Fibroblast of pulmonary artery (primary cell): ENCODE measurements at places on chromosomes 13 and 19.

GRCh38 chr19:39385629-39386411, 5.1 kb downstream of the PAF1 start:
- no peak for DNase-seq

GRCh38 chr13:45748941-45749759, 47.0 kb downstream of the CBY2 start:
- DNase-seq = no peak

DNA sequence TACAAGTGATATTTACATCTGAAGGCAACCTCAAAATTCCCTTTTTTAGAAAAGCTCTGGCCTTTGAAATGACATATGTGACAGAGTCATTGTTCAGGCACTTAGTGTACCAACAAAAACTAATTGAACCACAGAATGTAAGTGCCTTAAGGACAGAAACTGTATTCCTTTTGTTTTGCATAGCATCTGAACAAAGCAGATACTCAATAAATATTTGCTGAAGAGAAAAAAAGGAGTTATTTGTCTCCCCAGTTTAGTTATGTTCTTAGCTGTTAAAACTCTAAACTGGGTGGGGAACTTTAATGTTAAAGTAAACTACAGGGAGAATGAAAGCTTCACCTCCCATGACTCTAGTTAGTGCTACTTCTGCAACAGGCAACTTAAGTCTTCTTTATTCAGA, 56.8 kb upstream of the KLF5 start:
- DNase-seq = no peak

DNA sequence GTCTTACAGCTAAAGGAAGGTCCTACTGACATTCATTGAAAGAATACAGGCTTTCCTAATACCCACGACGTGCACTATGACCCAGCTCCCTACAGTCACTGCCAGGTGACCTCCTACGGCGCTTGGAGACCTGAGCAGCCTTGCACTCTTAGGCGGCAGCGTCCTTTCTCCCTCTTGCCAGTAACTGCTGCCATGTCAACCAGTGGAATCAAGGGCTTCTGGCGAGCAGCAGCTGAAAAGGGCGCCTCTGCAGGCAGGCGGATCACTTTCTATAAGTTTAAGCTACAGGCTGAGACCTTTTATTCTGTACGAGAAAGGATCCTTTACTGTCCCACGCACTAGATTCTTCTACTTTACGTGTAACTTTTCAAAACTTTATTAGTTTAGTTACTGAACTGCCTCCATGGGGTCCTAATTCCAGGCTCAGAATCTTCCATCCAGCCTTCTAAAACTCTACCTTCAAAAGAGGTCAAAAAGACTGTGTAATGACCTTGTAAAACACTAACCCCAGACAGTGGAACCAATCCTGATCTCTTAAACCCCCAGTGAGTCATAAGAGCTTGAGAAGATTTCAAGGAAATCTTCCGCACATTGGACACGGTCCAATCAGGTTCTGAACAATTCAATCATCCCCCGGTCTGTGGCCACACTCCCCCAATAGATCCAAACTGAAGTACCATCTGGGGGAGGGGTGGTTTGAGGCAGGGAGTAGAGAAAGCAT, 1.9 kb downstream of the KCTD12 start:
- DNase-seq = peak; percentile 70

DNA sequence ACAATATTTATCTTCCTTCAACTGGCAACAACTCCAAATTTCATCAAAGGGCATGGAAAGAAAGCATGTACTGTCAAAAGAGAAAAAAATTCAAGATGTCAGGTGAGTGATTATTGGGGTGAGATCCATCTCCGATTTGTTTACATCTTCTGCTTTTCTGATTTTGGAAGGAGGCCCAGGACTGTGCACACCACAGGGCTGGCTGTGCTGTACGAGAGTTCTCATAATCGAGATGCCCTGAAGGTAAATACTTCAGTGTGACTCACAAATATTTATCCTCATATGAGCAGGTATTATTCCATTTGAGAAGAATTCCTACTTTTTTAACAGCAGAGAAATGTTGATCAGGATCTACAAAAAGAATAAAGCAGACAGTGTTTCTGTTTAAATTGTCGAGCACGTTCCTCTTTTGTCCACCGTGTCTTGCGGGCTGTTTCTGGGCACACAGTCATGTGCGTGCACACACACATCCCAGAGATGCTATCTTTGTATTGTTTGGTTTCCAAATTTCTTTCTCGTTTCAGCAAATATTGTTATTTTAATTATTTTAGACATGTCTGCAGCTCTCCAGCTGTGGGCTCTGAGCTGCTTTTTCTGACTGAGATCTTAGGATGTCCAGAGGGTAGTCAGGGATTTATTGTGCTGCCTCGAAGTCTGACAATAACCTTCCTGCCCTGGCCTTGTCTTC, 103.8 kb downstream of the KL start:
- DNase-seq = no peak

- peak; percentile 80 for DNase-seq
These were observed 93.4 kb downstream of the KCTD12 start for GRCh38 chr13:76792731-76793347.

- no peak for DNase-seq
These were observed 69.1 kb downstream of the SIAH3 start for GRCh38 chr13:45782327-45783045.

GRCh38 chr19:11337080-11337479, 2.4 kb downstream of the RAB3D start:
- no peak for DNase-seq

GRCh38 chr19:34501339-34502320, 20.1 kb downstream of the WTIP start:
- peak; percentile 92 for DNase-seq

- peak; percentile 39 for DNase-seq
These were observed 49.2 kb downstream of the GADD45B start for GRCh38 chr19:2524840-2525723.

DNA sequence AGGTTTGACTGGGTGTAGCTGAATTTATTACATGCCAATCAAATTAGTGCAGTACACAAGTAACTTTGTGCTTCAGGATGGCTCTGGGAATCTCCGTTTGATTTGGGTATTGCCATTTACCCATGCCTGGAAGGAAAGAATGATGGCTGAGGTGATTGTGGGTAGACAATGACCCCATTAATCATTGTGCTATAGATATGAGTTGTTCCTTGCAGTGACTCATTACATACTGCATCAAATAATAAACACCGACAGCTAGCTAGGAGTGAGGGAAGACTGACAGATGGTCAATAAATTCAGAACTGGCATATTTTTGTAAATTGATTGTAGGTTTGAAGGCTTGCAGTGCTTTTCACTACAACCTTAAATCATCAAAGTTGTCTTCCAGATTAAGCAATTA, 1069.5 kb downstream of the DIAPH3 start:
- DNase-seq = peak; percentile 3

GRCh38 chr19:13189600-13189999, 39.4 kb downstream of the IER2 start:
- no peak for DNase-seq

GRCh38 chr19:23665651-23666410, 21.2 kb downstream of the ZNF675 start:
- DNase-seq = no peak

- DNase-seq = no peak
These were observed 12.3 kb downstream of the KCNN4 start for GRCh38 chr19:43768273-43769050.

DNA sequence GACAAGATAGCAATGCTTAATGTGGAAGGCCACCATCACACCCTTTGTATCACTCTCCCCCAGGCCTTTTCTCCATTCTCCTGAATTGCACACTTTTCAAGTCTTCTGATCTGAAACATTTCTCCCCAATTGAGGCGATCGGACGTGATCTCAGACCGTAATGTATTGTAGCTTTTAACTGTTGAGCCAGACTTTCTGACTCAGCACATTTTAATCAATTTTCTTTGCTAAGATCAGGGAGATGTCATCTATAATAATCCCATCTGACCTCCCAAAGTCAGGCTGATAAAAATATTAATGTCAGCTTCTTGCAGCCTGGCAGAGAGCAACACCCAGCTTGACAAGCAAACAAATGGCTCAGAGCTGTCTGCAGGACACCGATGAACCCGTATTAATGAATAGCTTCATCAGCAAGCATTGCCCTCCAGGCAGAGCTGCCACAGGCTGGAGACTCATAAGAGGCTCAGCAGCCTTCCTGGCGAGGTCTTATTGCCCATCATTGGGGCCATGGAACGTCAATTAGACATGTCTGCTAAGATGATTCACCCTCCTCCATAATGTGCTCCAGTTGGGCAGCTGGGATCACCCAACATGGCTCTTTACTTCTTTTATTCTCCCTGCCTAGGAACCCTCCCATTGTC, 60.2 kb upstream of the UQCRFS1 start:
- no peak for DNase-seq

GRCh38 chr19:48053856-48054255, 10.0 kb upstream of the CABP5 start:
- DNase-seq = no peak

GRCh38 chr13:25421612-25422011, 49.8 kb downstream of the ATP8A2 start:
- no peak for DNase-seq

DNA sequence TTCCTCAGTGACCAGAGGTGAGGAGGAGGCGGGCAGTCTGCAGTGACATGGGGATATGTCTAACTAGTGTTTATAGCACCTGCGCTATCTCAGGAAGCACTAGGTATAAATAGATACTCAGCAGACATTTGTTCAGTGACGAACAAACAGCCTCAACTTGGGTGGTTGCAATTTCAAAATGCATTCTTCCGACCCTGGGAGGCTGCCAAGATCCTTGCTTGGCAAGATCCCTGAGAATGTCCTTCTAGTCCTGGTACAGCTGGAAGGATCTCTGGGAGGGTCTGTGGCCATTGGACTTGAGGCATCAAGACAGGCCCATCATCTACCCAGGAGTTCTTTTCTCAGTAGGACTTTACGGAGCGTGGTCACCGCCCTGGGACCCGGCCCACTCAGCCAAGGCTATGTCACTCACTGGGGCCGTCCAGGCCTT, 299.5 kb downstream of the ZNF536 start:
- peak; percentile 13 for DNase-seq

GRCh38 chr13:53301449-53301848, 272.8 kb downstream of the OLFM4 start:
- DNase-seq = no peak

DNA sequence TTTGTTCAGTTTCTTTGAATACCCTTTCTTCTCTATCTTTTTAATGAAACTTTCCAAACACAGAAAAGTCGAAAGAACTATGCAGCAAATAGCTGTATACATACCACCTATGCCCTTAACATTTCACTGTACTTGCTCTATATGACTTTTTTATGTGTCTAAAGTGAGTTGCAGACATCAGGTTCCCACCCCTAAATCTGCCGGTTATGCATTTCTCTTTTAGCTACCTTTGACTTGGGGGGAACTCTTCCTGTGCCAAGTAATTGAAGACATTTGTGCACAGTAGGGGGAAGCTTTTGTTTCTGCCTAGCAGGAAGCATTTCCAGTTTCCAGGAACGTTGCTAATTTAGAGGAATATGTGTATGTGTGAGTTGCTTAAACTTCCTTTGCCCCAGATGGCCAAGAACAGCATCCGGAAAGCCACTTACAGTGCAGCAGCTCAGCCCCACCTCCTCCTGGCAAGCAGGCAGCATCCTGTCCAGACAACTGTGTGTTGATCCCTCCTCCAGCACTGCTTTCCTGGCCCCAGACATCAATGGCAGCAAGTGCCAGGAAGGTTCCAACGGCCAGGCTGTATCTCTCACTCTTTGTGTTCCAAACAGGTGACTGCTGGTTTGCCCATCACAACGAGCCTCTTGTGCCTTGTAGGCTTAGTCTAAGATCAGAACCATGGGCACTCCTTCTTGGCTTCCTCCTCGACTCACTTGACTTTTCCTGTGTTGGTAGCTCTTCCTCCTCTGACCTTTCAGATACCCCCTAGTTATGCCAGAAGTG, 14.7 kb upstream of the GRAMD1A start:
- DNase-seq = peak; percentile 81

- no peak for DNase-seq
These were observed 15.0 kb downstream of the CLEC4M start for GRCh38 chr19:7778081-7778480.

- peak; percentile 33 for DNase-seq
These were observed 66.9 kb upstream of the DIAPH3 start for GRCh38 chr13:60230593-60230992.

GRCh38 chr19:7866399-7867091, 7.6 kb downstream of the PRR36 start:
- DNase-seq = no peak

DNA sequence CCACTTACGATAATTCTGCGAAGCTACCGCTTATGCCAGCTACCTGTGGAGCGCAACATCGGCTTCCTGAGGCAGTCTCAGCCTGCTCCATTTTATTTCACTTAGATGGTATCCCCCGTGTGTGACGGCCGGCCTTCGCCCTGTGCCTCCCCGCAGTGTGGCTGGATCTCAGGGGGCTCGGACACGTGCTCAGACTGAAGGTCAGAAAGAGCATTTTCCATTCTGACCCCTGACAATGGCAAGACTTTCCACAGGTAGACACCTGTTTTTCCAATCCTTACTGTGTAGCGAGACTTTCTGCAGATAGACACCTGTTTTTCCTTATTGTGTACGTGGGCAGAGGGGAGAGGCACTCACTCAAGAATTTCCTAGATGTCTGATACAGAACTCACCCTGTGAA, 52.7 kb downstream of the ATP11A start:
- no peak for DNase-seq

DNA sequence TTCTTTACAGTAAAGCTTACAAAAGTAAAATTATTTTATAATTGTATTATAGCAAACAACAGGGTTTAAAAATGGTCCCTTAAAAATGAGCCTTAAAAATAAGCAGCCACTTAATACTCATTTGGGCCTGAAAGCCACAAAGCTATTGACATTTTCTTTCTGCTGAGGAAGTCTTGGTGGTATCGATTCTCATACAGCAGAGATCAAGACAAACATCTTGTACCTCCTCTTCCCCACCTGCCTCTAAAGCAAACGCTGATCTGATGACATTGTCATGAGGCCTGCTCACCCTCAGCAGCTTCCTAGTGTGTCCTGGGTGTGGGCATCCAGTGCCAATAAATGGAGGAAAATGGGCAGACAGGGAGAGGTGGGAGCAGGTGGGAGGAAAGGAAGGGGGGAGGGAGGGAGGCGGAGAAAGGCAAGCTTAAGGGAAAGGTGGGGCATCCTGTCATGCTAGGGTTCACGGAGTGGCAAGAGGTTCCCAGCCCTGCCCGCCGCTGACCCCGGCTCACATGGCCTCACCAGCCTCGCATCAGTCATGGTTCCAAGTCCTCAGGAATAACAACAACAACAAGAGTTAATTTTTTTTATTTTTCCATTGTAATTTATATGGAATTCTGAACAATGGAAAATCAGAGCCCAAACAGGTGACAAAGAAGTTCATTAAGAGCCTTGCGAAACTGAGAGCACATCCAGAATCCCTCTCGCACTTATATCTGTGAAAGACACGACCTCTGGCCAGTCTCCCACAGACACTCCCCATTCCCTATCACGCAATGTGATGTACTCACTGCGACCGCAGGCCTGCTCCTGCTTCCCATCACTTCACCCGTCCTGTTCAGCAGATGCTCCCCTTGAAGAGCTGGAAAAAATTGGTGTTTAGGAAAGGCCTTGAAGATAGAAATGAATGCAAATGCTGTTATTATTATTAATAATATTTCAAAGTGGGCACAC, 15.1 kb upstream of the ATP11A start:
- DNase-seq = no peak

- DNase-seq = no peak
These were observed 890.5 kb downstream of the UQCRFS1 start for GRCh38 chr19:28322491-28322890.
